ENCODE measurements at places on chromosomes 7 and 10.

GRCh38 chr7:71817916-71818315 is 594.2 kb downstream of the CALN1 start:
- no peak for DNase-seq

DNA sequence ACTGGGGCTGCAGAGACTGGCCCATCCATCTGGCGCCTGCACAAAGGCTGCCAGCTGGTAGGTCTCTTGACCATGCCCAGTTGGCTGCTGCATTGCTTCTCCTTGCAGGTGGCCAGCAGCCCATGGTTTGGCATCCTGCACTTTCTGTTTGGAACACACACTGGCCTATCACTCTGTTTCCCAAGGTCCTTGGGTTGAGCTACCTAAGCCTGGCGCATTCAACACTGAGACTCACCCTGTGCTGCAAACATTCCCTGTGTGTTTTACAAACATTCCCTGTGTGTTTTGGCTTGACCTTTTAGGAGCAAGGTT is 55.5 kb downstream of the TACR2 start:
- no peak for DNase-seq

- no peak for DNase-seq
Observed at GRCh38 chr10:20105236-20105635, 289.0 kb downstream of the PLXDC2 start.

GRCh38 chr10:16809074-16809718 is 8.0 kb downstream of the RSU1 start:
- peak; percentile 63 for DNase-seq

GRCh38 chr7:122425731-122426130 is 121.2 kb upstream of the FEZF1 start:
- DNase-seq, result no peak

GRCh38 chr7:116829041-116829440 is 33.3 kb upstream of the CAPZA2 start:
- DNase-seq, result no peak

DNA sequence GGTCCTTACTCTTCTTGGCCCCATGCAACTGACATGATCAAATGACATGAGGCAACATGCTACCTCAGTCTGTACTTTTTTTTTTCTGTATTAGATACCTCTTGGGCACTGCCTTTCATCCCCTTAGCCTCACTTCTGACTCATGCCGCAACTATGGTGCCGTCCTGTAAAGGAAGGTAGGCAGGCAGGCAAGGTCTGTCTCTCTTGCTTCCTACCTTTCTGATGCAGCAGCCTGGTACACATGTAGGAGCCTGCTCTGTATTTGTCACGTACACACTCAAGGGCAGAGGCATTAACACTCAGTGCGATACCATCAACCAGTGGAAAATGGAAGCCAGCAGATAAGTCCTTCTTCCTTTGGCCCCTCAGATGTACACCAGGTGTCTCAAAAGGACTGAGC is 146.7 kb downstream of the ATE1 start:
- no peak for DNase-seq

DNA sequence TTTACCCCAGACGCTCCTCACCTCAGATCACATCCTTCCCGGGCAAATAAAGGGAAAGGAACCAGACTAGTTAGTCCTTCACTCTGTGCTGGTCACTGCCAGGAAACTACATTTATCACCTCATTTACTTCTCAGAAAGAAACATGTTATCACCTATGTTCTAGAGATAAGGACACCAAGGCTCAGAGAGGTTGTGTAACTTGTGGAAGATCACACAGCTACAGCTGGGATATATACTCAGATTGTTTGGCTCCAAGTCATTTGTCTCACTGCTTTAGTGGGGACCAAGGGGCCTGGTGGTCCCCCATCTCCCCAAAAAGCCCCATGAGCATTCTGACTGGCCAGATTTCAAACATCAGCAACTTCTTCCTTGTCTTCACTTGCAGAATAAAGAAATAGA is 17.5 kb upstream of the BTBD16 start:
- DNase-seq, result no peak

DNA sequence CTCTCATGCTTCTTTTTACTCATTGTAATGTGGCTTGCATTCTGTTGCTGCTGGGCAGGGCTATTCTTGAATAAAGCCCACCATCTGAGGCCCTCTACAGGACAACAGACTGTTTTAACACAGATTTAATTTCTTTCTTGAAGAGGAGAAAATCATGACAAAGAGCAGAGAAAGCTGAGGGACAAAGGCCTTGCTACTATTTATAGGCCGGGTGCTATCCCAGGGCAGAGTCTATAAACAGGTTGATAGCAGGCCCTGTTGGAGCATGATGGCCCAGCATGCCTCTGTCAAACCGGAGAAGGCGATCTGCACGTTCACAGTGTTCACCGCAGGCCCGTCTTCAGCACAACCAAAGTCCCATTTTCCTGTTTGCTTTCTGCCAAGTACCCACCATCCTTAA is 3.0 kb downstream of the VIPR2 start:
- no peak for DNase-seq

DNA sequence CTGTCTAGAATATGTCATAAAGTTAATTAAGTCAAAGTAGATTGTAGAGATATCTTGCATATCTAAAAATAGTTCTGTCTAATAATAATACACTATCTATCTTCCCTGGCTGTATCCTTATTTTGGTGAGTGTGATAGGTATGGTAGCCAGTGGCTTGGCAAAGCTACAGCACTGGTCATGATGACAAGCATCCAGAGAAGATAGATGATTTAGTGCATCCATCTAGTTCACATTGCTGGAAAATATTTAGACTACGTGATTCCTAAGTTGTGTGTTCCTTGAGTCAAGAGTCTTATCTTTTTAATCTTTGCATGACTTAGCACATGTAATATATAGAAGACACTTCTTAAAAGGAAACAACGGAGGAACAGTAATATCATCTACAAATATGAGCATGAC is 711.2 kb upstream of the KCND2 start:
- DNase-seq, result no peak

GRCh38 chr10:97178074-97178473 is 7.7 kb downstream of the SLIT1 start:
- DNase-seq, result no peak

DNA sequence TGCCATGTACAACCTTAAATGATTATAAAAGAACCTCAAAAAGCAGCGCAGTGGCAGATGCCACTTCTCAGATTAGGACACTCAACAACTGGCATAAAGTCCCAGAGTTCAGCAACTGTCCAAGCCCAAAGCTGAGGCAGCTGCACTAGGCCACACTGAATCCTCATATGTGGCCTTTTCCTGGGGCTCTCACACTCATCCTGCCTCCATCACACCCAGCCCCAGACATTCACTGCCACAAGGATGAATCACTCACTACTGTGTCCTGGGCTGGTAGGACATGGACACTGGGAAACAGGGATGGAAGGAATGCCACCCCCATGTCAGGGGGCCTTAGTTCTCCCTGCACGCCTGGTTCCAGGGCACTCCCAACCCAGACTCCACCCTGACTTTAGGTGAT is 547.7 kb downstream of the TNS3 start:
- no peak for DNase-seq
